ENCODE measurements at places on chromosomes 16 and 17.

GRCh38 chr17:13690806-13691205 is 89.1 kb upstream of the HS3ST3A1 start:
- no peak for DNase-seq

DNA sequence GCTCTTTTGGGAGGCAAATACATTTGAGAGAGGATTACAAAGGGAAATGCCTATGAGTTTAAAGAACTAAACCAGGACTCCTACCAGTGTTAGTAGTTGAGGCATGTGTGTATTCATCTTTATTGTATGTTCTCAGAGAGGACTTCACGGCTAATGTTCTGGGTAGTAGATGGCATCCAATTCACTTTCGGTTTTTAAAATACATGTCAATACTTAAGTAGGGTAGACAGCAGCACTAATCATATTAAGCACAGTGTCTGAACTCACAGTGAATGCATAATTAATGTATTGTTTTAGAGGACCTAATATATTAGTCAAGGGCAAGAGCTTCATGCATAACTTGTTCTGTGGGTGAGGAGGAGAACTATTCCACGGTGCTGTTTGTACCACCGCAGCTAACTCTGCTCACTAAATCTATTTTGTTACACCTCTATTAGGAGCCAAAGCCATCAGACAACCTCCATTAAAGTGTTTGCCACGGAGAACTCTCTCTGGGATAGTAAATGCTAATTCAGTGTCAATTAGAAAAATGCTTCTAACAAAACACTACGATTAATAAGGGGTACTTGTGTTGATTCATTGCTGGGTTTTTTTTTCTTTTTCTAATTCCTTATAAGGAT is 56.3 kb downstream of the COX10 start:
- no peak for DNase-seq

- DNase-seq, result no peak
These were observed 93.5 kb downstream of the GOSR1 start for GRCh38 chr17:30570596-30571265.

DNA sequence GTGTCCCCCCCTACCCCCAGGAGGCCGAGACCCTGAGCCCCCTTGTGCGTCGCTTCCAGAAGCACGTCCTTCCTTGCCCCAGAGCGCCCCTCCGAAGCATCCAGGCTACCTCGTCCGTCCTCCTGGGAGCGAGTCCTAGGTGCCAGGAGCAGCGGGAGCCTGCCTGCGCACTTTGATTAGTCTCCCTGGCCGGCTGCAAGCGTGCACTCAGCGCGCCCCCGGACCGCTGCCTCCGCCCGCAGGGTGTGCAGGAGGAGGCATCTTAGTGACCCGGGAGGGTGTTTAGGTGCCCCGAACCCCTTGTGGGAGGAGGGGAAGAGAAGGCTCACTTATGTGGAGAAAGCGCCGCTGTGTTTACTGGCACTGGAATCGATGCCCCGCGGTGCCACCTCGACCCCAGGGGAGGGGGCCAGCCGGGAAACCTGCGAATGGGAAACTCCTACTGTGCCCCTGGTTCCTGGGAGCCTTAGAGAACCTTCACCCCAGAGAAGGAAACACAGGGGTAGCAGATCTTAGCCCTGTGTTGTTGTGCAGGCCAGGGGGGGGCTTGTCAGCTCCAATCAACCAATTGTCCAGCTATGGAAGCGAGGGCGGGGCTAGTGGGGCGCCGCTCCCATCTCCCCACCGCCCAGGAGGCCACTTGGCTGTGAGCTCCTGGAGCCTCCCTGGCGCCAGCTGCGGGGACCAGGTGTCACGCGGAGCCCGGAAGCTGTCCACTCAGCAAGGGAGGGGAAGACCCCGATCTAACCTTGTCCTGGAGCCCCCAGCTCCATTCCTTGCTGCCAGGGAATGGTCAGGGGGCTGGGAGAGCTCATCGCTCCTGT is 922.8 kb upstream of the EEF2KMT start:
- DNase-seq, result no peak

- DNase-seq, result peak; percentile 16
These were observed 363.9 kb upstream of the TNRC6C start for GRCh38 chr17:77594416-77595209.

DNA sequence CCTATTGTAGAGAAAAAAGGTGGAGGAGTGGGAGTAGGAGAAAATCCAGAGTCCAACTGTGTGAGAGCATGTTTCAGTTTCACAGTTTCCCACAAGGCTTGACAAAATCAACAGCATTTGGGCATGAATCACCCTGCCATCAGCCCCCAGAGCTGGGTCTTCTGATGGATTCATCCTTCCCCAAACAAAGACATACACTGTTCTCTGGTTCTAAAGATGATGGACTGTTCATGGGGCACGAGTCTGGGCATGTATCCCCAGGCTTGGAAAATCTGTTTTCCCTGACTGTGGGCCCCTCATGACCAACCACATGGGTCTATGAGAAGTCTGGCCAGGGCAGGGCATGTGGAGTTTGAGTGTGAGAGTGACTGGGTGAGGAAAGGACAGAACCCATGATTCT is 210.4 kb upstream of the IRX5 start:
- no peak for DNase-seq

DNA sequence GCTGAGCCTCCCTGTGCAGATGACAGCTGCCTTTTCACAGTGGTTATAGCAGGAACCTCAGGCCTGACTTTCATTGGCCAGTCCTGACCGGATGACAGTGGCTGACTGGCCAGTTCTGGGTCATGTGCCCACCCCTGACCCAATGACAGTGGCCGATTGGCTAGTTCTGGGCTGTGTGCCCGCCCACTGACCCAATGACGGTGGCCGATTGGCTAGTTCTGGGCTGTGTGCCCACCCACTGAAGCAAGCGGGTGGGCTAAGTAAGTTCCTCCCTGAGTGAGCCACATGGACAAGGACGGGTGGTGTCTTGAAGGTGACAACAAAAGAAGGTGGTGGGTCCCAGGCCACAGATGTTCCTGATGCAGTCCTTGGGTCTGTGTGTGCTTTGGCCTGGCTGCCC is 9.5 kb downstream of the DEF8 start:
- peak; percentile 69 for DNase-seq

- no peak for DNase-seq
These were observed 224.1 kb upstream of the TBX2 start for GRCh38 chr17:61175298-61176142.

DNA sequence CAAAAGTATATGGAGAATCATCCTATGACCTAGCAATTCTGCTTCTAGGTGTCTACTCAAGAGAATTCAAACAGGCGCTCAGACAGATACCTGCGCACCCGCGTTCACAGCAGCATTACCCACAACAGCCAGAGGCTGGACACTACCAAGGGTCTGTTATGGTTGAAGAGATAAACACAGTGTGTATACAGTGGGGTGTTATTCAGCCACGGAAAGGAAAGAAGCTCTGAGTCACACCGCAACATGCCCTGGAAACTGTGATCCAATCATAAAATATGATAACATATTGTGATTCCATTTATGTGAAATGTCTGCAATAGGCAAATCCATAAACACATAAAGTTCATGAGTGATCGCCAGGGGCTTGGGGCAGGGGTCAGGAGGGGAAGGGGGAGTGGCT is 18.0 kb upstream of the JPH3 start:
- DNase-seq, result no peak

GRCh38 chr17:55322453-55322985 is 57.8 kb downstream of the HLF start:
- DNase-seq, result no peak

GRCh38 chr17:2814481-2815341 is 18.5 kb downstream of the RAP1GAP2 start:
- DNase-seq, result no peak

DNA sequence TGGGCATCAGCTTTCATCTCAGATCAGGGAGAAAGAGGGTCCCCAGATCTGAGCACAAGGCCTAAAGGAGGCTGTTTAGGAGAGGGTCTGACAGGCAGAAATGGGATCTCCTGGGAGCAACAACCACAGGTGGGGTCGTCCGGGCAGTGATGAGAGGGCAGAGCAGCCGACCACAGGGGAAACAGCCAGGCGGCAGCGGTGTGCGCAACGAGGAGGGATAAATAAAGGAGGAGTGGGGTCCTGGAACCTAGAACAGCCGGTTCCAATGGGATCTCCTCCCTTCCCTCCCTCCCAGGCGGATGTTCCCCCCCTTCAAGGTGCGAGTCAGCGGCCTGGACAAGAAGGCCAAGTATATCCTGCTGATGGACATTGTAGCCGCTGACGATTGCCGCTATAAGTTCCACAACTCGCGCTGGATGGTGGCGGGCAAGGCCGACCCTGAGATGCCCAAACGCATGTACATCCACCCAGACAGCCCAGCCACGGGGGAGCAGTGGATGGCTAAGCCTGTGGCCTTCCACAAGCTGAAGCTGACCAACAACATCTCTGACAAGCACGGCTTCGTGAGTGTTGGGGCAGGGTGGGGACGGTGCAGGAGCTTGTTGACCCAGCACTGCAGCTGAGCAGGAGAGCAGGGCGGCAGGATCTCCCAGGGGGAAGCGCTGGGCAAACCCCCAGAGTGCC is 1.9 kb downstream of the TBX2 start:
- DNase-seq, result peak; percentile 57

DNA sequence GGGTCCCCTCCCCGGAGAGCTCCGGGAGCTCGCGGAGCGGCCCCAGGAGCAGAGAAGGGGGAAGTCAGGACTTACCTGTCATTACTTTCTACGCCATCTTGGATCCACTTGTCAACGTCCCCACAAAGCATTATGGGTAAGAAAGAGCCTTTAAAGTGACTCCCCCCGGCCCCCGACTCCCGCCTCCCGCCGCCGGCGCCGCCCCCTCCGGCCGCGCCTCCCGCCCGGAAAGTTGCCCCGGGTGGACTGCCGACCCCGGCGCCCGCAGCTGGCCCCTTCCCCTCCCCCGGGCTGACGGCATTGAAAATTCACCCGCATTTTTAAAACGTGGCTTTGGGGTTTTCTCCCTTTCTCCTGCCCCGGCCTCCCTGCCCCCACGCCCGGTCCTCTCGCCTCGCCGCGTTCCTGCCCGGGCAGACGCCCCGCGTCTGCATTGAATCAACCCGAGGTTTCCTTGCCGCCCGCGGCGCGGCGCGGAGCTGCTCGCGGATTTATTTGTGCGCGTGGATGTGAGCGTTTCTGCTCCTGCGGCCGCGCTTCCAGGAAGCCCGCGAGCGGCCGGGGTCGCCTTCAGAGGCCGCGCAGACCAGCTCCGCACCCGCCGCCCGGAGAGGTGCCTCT is at the start of gene HELZ:
TSS of gene HELZ (minus strand) at position 124 of the 621 bp plus-strand sequence. CDS start 26,392 bp downstream, outside the sequence.
- peak; percentile 78 for DNase-seq

GRCh38 chr17:3594051-3594800 is 15.0 kb downstream of the TRPV1 start:
- peak; percentile 42 for DNase-seq

DNA sequence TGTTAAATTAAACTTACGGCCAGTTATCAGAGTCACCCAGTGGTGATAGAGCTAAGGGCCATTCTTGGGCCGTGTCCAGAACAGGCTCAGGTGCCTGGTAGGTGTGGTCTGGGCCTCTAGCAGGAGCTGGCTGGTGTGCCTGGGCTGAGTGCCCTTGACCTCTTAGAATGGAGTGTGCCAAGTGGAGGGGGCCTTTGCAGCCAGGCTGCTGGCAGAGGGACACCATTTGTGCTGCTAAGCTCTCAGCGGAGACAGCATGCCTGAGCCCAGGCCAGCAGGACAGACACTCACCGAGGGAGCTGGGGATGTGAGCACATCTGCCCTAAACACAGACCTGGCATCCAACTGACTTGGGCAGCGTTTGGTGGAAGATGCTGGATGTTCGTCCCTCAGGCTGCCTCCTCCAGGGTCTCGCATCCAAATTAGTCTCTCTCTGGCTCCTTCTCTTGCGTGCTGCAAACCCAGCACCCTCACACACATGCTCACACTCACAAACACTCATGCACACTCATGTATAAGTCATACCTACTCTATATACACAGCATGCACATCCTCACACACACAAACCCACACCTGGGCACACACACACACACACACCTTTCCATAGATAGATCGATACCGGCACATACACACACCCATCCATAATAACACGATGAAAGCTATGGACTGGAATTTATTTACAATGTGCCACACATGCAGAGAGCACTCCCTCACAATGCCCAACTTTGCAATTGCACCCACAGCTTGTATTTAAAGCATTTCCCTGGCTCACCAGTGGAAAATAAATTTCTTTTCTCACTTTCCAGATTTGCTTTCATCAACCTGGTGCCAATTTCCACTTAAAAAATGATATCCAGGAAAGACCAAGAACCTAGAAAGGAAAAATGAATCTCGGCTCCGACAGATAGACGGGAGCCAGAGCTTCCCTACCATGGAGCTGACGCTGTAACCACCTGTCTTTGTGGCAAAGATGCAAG is 33.6 kb upstream of the CDH5 start:
- no peak for DNase-seq

DNA sequence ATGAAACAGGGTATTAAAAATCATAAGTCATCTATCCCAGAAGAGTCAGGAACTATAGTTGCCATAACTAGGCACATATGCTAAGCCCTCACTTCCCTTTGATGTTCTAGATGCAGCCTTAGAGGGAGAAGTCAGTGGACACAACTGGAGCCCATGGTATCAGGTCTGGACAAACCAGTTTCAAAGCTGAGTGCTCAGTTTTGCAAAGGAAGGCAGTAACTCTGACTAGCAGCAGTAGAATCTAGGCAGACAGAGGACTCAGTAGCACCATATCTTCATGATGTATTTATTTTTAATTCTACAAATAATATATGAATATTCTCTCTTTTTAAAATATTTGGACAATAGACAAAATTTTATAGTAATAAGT is 11.7 kb upstream of the FAM20A start:
- DNase-seq, result no peak
